ENCODE measurements at places on chromosomes 1 and 21.

DNA sequence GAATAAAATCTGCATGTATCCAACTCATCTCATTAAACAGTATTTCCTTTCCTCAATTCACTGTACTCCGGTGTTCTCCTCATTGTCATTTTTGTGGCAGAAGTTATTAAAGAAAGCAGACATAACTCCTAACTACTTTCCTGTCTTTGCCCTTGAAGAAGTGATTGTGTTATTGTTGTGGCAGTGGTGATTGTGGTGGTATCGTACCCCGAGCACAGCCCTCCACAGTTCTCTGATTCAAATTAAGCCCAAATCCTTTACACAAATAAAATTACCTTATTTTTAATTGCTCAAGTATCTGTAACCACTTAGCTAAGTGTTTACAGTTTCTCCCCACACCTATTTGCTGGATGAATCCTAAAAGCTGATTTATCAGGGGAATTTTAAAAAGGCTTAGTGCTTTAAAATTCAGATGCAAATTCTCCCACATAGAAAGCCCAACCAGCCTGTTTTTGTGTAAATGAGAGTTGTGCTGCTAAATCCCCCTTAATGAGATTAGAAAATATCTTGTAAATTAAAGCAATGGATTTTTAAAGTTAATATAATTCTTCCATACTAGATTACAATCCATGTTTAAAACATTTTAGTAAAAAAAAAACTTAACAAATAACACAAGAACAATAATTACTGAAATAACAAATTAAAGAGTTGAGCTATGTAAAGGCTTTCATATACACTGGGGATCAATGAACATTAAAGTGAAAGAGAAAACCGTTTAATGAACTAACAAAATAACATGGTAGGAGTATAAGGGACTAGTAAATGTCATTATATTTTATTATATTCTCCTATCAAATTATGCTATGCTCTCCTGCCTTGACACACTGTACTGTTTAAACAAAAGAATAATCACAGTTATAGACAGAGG is 259.0 kb downstream of the NEGR1 start:
- DNase-seq: no peak

- DNase-seq: no peak
Observed at GRCh38 chr1:209783386-209783785, 973 bp downstream of the C1orf74 start.

- no peak for DNase-seq
Observed at GRCh38 chr1:168453056-168453455, 90.7 kb downstream of the XCL2 start.

DNA sequence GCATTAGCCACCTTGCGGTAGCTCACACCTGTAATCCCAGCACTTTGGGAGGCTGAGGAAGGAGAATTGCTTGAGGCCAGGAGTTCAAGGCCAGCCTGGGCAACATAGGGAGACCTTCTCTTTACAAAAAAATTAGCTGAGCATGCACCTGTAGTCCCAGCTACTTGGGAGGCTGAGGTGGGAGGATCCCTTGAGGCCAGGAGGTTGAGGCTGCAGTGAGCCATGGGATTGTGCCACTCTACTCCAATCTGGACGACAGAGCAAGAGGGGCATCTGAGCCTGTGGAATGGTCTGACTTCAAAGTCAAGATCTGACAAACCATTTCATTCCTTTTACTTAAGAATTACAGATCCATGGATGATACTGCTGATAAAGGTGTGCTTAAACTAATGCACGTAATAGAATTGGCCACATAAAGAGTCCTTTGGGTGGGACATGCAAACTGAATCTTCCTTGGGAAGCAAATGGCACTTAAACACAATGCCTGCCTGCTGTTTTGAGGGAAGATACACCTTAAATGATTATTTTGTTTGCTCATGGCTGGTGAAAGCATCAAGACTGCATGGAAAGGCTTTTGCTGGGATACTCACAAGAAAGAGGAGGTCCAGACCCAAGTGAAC is 2.5 kb upstream of the TMEM201 start:
- no peak for DNase-seq

GRCh38 chr1:108962681-108963051 is 618 bp downstream of the CLCC1 start:
- DNase-seq: no peak

DNA sequence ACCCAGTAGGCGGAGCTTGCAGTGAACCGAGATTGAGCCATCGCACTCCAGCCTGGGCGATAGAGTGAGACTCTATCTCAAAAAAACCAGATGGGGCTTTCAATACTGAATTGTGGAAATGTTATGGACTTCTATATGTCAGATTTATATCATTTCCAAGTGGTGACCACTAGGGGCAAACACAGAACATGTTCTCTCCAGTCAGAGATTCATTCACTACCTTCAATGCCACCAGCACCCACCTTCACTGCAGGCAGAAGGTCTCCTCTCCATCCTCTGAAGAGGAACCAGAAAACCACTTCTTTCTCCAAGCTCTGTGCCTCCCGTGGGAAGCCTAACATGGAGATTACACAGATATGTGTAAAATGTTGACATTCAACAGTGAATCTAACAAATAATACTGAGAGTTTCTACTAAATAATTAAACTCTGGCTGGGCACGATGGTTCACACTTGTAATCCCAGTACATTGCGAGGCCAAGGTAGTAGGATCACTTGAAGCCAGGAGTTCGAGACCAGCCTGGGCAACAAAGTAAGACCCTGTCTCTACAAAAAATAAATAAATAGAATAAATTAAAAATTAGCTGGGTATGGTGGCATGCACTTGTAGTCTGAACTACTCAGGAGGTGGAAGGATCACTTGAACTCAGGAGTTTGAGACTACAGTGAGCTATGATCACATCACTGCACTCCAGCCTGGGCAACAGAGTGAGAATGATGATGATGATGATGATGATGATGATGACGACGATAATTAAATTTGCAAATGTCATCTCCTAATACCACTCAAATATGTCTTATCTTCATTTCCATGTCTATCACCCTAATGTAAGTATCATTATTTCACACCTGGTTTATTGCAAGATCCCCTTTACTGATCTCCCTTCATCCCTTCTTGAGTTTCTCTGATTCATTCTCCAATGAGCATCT is 151.1 kb downstream of the ZNF281 start:
- DNase-seq: no peak

GRCh38 chr1:125085720-125086591 is 3901.2 kb downstream of the SRGAP2C start:
- no peak for DNase-seq

- no peak for DNase-seq
Observed at GRCh38 chr1:27503844-27504587, 14.0 kb upstream of the WASF2 start.

GRCh38 chr21:38351176-38351959 is 94.6 kb downstream of the KCNJ15 start:
- no peak for DNase-seq

DNA sequence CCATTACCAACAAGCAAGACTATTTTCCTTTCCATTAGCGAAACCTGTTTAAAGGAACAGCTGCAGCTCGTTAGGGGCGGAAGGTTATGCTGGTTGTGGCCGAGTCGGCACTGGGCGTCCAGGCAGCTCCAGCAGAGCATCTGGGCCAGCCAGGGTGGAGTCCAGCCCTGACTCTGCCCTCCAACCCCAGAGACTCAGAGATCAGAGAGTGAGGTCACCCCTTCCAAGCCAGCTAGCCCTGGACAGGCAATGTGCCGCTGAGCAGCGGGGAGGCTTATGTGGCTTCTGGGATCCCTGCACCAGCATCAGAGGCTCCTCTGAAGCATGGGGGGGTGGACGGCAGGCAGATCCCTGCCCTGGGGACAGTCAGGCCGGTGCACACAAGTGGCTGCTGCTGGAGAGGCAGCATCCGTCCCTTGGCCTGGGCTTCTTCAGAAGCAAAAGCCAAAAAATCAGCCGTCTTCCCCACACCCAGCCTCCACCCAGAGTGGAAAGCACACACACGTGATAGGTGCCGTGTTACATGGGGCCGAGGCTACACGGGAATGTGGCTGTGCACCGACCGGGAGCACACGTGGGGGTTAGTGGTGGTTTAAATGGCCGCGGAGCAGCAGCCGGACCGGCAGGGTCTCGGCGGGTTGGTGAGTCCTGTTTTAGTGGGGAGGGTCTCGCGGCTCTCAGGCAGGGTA is 30.1 kb downstream of the SLC66A1 start:
- no peak for DNase-seq

DNA sequence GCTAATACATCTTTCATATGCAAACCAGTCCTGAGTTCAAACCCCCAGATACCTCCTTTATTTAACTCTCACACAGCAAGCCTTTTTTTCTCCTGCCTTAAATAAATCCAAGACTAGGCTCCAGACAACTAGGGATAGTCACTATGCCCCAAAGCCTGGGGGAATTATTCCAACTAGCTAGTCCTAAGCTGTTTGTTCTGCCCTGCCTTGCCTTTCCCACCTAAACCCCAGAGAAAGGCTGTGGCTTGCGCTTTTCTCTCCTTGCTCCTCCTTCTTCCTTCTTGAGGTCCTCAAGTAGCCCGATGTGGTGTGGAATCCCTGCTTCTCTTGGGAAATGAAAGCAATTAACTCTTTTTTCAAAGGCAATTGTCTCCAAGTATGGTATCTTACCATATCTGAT is 31.8 kb downstream of the C1orf87 start:
- no peak for DNase-seq

- DNase-seq: no peak
Observed at GRCh38 chr1:179969962-179970361, 15.4 kb downstream of the CEP350 start.

- DNase-seq: no peak
Observed at GRCh38 chr1:180921386-180921785, 8.7 kb downstream of the KIAA1614 start.

- no peak for DNase-seq
Observed at GRCh38 chr1:196403803-196404690, 204.2 kb downstream of the KCNT2 start.

GRCh38 chr1:94236013-94236491 is 1.3 kb downstream of the ARHGAP29 start:
- DNase-seq: no peak

DNA sequence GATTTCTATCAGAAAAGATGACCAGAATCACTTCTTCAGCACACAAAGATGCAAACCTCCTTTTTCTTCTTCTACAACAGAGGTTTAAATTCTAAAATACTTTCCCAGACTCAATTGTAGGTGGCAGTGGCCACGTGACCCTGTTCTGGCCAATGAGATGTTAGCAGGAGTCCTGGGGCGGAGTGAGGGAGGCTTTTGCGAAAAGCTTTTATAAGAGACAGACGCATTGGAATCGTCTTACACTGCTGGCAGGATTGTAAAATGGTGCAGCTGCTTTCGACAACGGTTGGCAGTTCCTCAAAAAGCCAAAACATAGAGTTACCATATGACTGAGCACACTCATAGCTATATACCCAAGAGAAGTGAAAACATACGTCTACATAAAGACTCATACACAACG is 87.0 kb upstream of the MAGI3 start:
- DNase-seq: no peak

- no peak for DNase-seq
Observed at GRCh38 chr1:62826901-62827300, 43.0 kb downstream of the ATG4C start.

DNA sequence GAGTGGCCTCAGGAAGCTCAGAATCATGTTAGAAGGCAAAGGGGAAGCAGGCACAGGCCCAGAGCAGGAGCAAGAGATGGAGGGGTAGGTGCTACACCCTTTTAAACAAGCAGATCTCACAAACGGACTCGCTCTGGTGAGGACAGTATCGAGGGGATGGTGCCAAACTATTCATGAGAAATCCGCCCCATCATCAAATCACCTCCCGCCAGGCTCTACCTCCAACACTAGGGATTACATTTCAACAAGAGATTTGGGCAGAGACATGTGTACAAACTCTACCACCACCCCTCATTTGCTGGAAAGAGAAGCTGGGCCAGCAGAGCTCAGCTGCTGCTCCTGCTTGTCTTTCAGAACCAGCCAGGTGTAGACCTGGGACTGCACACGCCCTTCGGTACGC is 32.9 kb downstream of the MIS18A start:
- no peak for DNase-seq

GRCh38 chr1:168553680-168554553 is 10.1 kb upstream of the XCL2 start:
- DNase-seq: no peak

DNA sequence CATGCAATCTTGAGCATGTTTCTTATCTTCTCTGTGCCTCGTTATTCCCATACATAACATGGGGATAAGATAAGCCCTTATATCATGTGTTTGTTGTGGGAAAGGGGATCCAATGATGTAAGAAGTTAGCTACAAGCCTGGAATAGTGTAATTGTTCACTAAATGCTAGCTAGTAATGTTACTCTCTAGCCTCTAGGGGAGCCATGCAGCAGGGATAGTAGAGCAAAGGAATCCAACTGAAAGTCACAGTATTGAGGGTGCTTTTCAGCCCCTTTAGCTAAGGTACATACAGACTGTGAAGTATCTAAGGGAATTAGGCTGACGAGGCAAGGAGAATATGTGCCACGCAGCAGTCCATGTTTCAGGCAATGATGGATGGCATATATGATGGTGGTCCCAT is 46.9 kb downstream of the IL23R start:
- DNase-seq: no peak

DNA sequence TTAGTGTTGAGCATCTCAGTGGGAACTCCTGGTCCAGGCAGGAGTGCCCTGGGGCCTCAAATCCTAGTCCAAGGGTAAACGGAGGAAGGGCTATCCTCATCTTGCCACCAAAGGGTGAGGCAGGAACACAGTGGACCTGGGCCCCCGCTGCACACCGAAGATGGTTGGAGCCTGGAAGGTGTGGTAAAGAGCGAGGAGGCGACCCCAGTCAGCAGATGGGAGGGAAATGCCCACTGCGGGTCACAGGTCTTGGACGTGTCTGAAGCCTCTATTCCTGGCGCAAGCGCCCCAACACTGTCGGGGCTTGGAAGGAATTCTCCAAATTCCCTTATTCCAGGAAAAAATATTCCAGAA is 38.5 kb upstream of the SYNC start:
- DNase-seq: no peak

DNA sequence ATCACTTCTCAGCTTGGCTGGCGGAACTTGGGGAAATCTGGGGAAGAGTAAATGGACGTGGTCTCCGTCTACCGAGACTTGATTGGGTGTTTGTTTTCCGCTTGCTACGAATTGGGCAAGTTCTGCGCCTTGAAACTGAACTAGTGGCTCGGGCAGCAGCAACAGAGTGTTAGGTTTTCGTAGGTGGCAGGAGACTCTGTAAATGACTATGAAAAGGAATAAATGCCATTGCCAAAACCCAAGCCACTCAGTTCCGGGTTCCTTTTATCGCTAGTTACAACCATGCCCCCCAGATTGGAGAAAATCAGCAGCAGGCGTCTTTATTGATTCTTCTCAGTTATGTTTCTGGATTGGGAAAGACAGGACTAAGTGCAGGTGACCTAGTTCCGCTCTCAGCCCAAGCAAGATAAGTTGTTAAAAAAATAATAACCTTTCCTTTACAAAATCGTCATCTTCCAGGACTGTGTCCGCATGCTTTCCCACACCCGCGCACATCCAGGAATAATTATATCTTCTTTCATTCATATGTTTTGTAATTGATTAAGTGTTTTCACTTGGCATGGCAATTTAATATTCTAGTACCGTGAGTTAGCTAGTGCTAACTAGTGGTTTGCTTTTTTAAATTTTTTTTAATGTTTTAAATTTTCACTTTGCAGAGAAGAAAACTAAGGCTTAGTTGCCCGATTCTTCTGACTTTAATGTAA is 3.4 kb downstream of the LHX9 start:
- DNase-seq: no peak

- DNase-seq: no peak
Observed at GRCh38 chr1:13948888-13949391, 249.0 kb downstream of the PRDM2 start.
